ENCODE measurements at places on chromosomes 2 and 18. TPM values are rescaled to one million over a fixed set of nuclear protein-coding genes. Genes with fewer than 3 reads are reported as not detected.

CABYR gene
- 1.2 TPM for total RNA-seq

- H3K36me3 ChIP-seq, result no peaks in the 10 kb centered on the region
- no peak for DNase-seq
- H3K4me3 ChIP-seq, result no peak overlapping the region
- H3K27ac ChIP-seq, result no peak overlapping the region
- no peaks in the 10 kb centered on the region for H3K27me3 ChIP-seq
Observed at GRCh38 chr2:179255129-179255528, 9.5 kb downstream of the SESTD1 start.

SEMA4C gene
- 23.3 TPM for total RNA-seq

DNA sequence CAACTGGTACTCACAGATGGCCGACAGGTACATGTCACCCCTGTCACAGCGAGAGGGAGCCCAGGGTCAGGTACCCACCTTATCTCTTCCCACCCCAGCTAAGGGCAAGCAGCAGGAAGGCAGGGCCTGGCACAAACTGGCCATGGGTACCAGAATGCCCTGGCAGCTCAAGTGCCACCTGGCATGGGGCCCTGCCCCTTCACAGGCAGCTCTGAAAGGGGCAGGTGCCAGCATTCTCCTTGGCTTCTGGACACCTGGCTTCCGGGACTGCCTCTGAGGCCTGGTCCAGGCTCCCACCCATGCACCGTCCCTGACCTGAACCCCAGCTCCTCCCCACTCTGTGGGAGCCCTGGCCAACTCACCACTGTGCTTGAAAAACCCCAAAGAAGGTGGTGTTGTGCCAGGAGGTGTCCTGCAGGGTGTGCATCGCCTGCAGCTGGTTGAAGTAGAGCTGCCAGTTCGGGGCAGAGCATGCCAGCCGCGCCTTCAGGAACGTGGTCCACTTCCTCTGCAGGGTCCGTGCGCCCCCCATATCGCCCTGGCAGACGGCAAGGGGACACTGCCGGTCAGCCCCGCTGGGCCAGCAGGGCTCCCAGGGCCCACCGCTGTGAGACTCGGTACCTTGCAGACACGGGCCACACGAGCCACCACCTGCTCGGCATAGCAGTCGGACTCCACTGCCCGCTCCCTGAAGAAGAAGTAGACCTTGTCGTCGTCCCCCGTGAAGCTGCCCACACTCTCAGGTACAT is 5.4 kb downstream of the SEMA4C start:
- DNase-seq, result no peak
- no peaks in the 10 kb centered on the region for H3K27me3 ChIP-seq
- peaks cover 23% of the 10 kb centered on the region for H3K36me3 ChIP-seq
- H3K27ac ChIP-seq, result no peak overlapping the region
- H3K4me1 ChIP-seq, result peaks cover 28% of the 10 kb centered on the region

DNA sequence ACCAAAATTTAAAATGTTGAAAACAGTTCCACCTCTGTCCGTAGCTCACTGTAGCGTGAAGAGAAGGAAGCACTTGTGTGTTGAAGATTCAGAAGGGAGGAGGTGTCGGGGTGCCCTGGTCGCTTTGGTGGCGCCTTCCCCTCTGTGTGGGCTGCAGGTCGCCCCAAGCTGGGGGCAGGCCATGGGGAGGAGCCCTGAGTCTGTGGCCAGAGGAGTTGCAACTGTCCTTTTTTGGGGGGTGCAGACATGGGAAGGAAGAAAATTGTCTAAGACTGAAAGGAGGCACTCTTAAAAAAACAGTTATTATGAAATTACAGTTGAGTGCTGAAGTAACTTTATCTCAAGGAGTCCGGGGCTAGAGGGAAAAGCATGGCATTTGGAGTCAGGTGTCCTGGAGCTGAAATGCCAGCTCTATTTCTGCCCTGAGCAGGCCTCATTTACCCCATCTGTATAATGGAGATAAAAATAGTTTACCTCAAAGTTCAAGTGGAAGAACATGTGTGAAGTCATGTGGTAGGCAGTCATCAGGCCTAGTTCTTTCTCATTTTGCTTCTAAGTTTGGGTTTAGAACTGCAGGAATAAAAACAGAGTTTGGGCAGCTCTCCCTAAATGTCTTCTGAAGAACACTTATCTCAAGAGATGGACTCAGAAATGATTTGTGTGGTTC is 82.1 kb downstream of the RNF144A start:
- no peaks in the 10 kb centered on the region for H3K36me3 ChIP-seq
- H3K27me3 ChIP-seq, result no peaks in the 10 kb centered on the region
- no peaks in the 10 kb centered on the region for H3K4me1 ChIP-seq
- no peak overlapping the region for H3K4me3 ChIP-seq
- DNase-seq, result no peak

DNA sequence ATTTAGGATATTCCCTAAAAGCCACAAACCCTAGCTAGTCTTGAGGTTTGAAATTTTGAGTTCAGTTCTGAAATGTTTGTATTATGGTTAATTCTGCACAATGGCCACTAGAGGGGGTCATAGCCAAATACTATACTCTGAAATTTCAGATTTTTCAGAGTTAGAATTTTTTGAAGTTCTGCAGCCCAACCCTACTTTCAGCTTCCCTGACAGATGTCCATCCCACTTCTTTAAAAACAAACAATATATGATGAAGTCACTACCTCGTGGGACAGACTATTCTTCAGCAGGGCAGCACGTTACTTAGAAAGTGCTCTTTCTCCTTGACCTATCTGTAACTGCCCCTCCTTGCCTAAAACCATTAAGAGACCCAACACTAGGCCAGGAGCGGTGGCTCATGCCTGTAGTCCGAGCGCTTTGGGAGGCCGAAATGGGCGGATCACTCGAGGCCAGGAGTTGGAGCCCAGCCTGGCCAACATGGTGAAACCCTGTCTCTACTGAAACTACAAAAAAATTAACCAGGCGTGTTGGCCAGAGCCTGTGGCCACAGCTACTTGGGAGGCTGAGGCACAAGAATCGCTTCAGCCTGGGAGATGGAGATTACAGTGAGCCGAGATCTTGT is 48.2 kb upstream of the PAPOLG start:
- no peak overlapping the region for H3K27ac ChIP-seq
- peak; percentile 48 for DNase-seq
- H3K27me3 ChIP-seq, result no peaks in the 10 kb centered on the region
- no peaks in the 10 kb centered on the region for H3K36me3 ChIP-seq
- H3K4me3 ChIP-seq, result no peak overlapping the region

GRCh38 chr18:39033312-39033711 is 1467.7 kb upstream of the CELF4 start:
- H3K27me3 ChIP-seq, result no peaks in the 10 kb centered on the region
- H3K4me1 ChIP-seq, result no peaks in the 10 kb centered on the region
- no peaks in the 10 kb centered on the region for H3K36me3 ChIP-seq
- no peak for DNase-seq

CXCR1 gene
- not detected for total RNA-seq

GRCh38 chr2:69168144-69168813 is 155.3 kb downstream of the ANTXR1 start:
- no peaks in the 10 kb centered on the region for H3K36me3 ChIP-seq
- H3K4me3 ChIP-seq, result no peak overlapping the region
- peaks cover 8% of the 10 kb centered on the region for H3K27me3 ChIP-seq
- DNase-seq, result no peak
- H3K4me1 ChIP-seq, result no peaks in the 10 kb centered on the region

DNA sequence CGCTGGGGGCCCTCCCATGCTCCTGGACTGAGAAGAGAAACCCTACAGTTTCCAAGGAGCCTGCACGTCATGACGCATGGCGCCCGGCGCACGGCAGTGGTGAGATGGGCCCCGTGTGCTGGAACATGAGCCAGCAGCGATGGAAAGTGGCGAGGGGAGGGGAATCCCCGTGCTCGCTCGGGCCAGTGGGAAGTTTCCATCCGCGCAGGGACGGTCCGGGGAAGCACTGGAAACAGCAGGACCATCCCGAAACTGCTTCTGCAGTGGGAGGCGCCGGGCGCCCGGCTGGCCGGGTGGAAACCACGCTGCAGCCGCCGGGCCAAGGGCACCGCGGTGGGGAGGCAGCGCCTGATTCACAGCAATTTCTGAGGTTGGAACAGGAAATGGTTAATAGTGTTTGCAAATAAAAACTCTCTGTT is 4.9 kb upstream of the PDCD1 start:
- H3K4me1 ChIP-seq, result peaks cover 57% of the 10 kb centered on the region
- H3K27me3 ChIP-seq, result no peaks in the 10 kb centered on the region
- no peak for DNase-seq
- H3K36me3 ChIP-seq, result no peaks in the 10 kb centered on the region
